NCI-H774 (cell line): ENCODE measurements at places on chromosomes 7 and 10.

GRCh38 chr7:139772873-139773272 lies 4.9 kb downstream of the HIPK2 start:
- DNase-seq, result no peak

- DNase-seq, result no peak
Observed at GRCh38 chr10:30816820-30817171, 187.2 kb upstream of the LYZL2 start.

DNA sequence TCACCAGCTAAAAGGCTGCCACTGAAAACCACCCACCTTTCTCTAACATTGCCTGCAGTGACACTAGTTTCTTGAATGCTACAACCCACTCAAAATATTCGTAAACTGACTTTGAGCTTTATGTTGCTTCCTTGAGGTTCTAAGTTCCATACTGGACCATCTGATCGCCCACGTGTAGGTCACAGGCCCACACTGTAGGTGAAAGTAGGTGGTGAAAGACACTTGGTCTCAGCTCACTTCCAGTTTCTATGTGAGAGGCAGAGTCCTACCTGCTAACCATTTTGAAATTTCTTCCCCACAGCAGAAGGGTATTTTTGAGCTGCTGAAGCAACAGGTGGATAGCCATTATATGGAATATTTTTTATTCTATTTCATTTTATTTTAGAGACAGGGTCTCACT lies 97.3 kb downstream of the MYO3A start:
- DNase-seq, result no peak

DNA sequence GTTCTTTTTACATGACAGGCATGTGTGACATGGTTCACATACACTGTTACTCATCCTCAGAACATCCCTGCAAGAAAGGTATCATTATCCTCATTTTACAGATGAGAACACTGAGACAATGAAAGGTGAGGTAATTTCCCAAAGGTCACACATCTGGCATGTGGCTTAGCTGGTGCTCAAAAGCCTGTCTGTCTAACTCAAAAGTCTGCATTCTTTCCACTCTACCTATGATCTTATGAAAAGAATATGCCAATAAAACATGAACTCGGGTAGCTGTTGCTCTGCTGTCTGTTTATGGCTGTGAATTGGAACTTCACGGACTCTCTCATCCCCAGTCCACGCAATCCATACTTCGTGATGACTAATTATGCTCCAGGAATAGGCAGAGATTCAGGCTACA lies 79.0 kb upstream of the ODAD2 start:
- no peak for DNase-seq

- DNase-seq, result no peak
Observed at GRCh38 chr10:116429288-116429977, 1.8 kb downstream of the PNLIPRP3 start.

- DNase-seq, result no peak
Observed at GRCh38 chr10:88974012-88974411, 16.6 kb upstream of the FAS start.

GRCh38 chr7:21044384-21044783 lies 257.7 kb upstream of the SP8 start:
- DNase-seq, result no peak

DNA sequence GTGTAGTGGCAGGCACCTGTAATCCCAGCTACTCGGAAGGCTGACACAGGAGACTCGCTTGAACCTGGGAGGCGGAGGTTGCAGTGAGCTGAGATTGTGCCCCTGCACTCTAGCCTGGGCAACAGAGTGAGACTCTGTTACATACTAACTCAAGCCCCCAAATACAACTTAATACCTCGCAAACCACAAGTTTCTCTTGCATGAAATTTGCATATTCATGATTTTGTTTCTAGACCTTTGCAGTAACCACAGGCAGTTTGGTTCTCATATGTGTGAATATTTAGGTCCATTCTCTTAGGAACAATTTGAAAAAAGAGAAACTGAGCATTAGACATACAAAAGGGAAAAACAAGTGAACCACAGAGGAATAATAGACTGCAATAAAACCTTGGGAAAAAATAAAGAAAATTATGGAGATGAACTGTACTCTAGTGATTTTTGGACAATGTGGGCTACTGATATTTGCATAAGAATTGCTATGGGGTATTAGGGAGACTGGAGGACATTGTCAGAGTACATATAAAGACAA lies 77.0 kb downstream of the ZNF277 start:
- no peak for DNase-seq

DNA sequence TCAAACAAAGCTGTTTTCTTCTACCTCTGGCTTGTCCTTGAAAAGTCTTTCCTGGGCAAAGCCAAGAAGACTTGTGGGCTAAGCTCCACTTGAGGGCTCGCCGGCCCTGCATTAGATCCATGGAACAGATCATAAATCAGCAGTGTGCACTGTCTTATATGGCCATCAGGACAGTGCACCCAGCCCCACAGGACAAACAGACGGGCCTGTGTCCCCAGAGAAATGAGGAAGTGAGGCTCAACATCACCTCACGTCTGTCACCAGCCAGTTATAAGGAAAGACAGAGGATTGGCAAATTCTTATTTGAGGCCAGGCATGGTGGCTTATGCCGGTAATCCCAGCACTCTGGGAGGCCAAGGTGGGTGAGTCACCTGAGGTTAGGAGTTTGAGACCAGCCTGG lies 12.3 kb upstream of the IFT22 start:
- no peak for DNase-seq

DNA sequence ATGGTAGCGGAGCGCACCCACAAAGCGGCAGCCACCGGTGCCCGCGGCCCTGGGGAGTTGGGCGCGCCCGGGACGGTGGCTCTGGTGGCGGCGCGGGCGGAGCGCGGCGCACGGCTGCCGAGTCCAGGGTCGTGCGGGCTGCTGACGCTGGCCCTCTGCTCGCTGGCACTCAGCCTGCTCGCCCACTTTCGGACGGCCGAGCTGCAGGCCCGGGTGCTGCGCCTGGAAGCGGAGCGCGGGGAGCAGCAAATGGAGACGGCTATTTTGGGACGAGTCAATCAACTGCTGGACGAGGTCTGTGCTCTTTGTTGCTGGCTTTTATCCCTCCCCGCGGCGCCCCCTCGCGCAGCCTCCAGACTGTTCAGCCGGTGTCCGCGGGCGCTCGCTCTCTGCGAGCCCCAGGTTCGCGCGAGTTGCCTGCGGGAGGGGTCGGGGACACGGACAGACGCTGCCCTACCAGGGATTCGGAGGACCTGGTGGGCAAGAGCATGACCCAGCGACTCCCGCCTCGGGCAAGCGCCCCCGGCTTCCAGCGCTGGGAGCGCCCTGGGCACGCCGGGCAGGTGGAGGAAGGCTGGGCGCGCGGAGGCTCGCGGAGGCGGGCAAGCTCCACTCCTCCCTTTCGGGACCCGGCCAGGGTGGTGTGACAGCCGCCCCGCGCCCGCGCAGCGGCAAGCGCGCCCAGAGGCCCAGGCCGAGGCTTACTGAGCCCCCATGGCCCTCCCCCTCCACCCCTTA lies 887 bp downstream of the COL13A1 start:
- DNase-seq, result no peak

DNA sequence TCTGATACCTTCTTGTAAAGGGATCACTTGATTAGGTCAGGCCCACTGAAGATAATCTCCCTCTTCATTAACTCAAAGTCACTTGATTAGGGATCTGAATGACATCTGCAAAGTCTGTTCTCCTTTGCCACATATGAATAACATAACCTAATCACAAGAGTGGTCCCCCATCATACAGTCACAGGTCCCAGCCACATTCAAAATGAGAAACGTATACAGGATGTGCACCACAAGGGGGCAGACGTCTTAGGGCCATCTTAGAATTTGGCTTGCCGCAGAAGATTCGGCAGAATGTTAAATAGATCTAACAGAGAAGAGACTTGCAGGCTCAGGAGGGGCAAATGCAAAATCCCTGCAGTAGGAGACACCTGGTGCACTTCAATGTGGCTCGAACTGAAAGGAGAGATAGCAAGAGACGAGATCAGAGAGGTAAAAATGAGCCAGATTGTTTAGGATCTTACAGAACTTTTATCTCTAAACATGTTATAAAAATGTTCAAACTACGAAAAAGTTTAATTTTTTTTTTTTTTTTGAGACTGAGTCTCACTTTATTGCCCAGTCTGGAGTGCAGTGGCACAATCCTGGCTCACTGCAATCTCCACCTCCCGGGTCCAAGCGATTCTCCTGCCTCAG lies 10.4 kb upstream of the SMC3 start:
- no peak for DNase-seq

DNA sequence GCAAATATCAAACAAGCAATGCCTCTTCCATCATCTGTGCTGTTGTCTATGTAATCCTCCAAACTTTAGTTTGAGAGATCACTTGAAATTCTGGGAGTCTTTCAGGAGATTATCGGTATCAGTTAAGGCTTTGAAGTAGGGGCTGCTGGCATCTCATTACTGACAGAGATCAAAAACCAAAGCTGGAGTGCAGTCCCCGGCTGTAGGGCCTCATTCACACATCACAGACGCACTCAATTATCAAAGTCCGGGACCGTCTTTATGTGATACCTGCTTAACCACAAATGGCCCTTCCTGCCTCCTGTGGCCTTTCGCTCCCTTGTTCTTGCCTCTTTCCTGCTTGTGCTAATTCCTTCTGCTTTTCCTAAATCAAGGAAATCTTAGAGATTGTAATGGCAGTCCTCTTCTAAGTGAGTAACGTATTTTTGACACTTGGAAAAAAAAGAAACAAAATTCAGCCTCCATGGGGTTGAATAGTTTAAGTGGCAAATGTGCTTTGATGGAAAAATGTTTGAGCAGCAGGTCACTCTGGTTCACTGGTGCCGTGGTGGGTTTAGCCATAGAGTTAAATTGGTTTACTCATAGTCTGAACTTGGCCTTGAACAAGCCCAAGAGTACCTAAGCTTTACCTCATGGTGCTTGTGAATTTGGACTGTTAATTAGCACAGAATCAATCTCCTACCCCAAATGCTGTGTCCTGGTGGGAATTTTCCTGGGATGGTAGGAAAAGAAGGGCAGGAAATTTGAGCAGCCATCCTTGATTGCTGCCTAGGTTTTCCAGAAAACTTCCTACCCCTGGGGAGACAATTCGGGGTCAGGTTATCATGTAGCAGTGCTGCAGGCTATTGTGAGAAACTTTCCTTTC lies 178.9 kb upstream of the LYZL1 start:
- no peak for DNase-seq

DNA sequence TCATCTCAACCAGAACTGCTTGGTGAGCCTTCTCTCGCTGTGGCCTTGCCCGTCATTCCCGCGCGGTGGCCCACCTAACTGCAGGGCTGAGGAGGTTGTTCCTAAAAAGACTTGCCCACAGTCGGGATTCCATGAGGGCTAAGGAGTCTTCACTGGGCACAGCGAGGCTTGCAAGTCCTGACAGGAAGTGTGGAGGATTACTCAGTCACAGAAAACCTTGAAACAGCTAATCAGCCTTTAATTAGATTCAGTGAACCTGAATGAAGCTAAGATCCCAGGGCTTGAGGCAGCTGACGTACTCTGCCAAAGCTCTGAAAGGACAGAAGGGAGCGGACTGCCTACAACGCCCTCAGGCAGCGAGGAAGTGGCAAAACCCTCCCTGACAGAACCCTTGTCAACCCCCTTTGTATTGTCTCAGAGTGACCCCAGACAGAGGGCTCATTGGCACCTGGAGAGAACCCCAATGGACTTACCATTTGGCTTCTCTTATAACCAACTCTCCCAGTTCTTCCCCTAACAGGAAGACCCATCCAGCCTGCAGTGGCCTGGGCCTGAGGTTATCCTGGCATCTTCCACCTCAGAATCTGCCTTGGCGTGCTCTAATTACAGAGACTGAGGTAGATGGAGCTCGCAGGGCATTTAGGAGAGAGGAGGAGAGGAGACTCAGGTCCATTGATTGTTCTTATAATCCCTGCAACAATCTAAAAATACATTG lies 2.5 kb upstream of the LAMB4 start:
- DNase-seq, result no peak

- DNase-seq, result peak; percentile 33
Observed at GRCh38 chr10:114526504-114527238, 122.4 kb upstream of the AFAP1L2 start.

GRCh38 chr10:29532256-29532878 lies 102.4 kb downstream of the SVIL start:
- no peak for DNase-seq
